ENCODE measurements at places on chromosomes 4 and X. TPM values are rescaled to one million over a fixed set of nuclear protein-coding genes. Genes with fewer than 3 reads are reported as not detected.
A peak's percentile ranks its signal among the peaks of the same experiment; 100 is the strongest.

The FAT1 gene
- 213 TPM for total RNA-seq

The GBA3 gene
- 0.55 TPM for total RNA-seq

DNA sequence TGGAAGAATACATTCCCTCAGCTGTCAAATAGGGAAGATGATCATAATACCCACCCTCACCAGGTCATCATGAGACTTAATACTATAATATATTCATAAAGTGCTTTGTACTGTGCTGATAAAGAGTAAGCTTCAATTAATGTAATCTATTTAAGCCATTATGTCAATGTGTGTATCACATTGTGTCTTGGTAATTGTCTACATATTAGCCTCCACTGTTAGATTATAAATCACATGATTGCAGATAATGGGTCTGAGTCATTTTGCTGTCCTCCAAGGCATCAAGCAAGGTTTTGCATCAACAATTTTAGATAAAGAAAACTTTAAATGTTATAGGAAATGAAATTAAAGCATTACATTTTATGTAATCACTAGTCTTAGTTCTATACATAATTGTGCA lies 45.2 kb upstream of the CEP135 start:
- DNase-seq: no peak

DNA sequence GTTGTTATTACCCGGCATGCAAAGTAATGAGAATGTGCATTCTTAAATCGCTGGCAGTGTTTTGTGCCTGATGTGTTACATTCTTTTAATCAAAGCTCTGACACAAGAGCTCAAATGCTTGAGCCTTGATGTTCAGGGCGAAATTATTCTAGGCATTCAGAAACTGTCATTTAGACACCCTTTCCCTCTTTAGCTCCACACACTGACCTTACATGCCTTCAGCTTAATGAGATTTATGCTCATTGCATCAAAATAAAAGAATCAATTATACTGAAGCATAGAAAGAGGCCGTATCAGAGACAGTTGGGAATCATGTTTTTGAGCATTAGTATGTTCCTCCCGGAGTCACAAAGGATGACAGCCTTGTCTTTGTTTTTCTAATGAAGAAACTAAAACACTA lies 56.7 kb downstream of the FAM114A1 start:
- no peak for DNase-seq

GRCh38 chrX:2176733-2177132 lies 324.0 kb downstream of the DHRSX start:
- DNase-seq: peak; percentile 63

DNA sequence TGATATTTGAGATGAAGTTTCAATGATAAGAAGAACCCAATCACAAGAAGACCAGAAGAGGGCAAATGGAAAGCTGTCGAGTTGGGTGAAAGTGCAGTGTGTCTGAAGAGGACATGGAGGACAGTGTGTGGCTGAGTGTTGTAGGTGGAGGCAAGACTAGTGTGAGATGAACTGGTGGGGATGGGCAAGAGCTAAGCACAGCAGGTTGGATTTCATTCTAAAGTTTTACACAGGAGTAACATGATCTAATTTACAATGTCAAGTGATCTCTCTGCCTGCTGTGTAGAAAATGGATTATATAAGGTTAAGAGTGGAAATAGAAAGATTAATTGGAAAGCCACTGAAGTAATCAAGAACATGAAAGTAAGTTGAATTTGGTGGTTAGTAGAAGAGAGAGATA lies 208.6 kb upstream of the ETNPPL start:
- DNase-seq: no peak

DNA sequence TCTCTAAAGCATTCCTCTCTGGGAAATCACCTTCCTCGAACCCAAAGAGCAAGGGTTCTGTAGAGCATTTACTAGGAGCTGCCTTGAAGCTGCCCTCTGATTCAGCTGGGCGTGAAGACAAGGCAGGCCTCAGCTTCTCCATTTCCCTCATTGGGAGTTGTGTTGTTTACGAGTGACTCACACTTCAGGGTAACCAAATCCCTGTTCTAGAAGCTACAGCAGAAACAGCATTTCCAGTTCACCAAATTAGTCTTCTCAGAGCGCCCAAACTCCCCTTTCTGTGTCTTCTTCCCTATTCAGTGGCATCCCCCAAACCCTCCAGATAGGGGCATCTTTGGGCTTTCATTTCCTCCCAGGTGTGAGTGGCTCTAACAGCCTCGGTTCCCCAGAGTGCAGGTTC lies 863 bp upstream of the XPNPEP2 start:
- no peak for DNase-seq

- DNase-seq: no peak
Measured at GRCh38 chrX:123909523-123909922, 49.7 kb downstream of the XIAP start.

- peak; percentile 81 for DNase-seq
Measured at GRCh38 chr4:139734201-139734874, 68.7 kb downstream of the MGST2 start.

DNA sequence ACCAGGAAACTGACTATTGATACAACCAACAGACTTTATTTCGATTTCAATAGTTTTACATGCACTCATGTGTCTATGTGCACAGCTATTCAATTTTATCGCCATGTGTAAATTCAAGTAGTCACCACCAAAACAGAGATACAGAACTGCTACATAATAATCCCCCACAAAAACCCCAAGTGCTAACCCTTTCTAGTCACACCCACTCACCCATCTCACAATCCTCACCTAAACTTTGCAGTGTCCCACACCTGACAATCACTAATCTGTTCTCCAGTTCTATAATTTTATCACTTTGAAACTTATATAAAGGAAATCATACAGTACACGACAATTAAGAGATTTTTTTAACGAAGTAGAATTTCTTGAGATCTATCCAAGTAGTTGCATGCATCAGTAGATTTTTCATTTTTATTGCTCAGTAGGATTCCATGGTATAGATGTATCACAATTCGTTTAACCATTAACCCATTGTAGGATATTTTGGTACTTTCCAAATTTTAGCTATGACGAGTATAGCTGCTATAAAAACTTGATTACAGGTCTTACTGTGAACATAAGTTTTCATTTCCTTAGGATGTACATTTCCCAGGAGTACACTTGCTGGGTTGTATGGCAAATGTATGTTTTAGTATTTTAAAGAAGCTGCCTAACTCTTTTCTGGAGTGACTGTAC lies 85.9 kb downstream of the CASK start:
- DNase-seq: no peak

DNA sequence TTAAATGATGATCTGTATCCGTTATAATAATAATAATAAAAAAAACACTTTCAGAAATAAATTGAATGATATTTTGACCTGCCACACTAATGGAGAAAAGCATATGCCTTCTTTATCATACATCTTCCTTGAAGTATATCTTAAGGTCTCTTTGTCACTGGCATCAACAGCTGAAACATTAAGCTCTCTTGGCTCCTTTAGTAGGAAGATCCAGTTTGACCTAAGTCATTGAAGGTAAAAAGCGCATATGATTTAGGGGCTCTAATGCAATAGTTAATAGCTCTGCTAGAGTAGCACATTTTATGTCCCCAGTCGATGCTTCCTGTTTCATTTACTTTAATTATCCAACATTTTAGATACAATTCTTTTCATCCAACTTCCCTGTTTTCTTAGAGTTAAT lies 1010.8 kb downstream of the STPG2 start:
- no peak for DNase-seq

- no peak for DNase-seq
Measured at GRCh38 chr4:5393911-5394513, 314.3 kb downstream of the EVC2 start.
